ENCODE measurements at places on chromosomes 5 and 9. TPM values are rescaled to one million over a fixed set of nuclear protein-coding genes. Genes with fewer than 3 reads are reported as not detected.

The MRPL36 gene
- total RNA-seq = 44.2 TPM

The AGGF1 gene
- 19.5 TPM for total RNA-seq

The FGF1 gene
- total RNA-seq = 0.09 TPM

The KIF12 gene
- total RNA-seq = not detected

The ERCC6L2 gene
- 57.0 TPM for total RNA-seq

The TRIM36 gene
- 0.26 TPM for total RNA-seq

The PRSS3 gene
- total RNA-seq = 1.1 TPM

The GLRA1 gene
- not detected for total RNA-seq

The SLC6A19 gene
- not detected for total RNA-seq

The SLC6A3 gene
- total RNA-seq = not detected

The CAMK2A gene
- total RNA-seq = not detected

The EEIG1 gene
- total RNA-seq = 62.7 TPM

The ADAMTSL1 gene
- total RNA-seq = 3.9 TPM

The TAF11L5 gene
- not detected for total RNA-seq

The GPR151 gene
- total RNA-seq = not detected
